Type B pancreatic cell (in vitro differentiated cells): ENCODE measurements at places on chromosomes 11 and 22.

DNA sequence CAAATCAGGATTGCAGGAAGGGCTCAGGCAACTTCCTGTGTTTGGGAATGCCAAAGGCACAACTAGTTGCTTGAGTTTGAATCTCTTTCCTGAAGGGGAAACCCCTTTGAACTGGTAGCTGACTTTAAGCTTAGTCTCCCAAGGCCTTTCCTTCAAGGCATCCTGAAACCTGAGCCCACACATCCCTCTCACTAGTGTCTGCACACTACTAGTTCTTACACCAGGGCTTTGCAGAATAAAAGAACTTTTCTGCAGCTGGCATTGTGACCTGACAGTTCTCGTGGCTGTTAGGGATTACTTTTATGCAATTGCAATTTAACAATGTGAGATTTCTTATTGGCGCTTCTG lies 95.4 kb downstream of the EXT2 start:
- DNase-seq: no peak

DNA sequence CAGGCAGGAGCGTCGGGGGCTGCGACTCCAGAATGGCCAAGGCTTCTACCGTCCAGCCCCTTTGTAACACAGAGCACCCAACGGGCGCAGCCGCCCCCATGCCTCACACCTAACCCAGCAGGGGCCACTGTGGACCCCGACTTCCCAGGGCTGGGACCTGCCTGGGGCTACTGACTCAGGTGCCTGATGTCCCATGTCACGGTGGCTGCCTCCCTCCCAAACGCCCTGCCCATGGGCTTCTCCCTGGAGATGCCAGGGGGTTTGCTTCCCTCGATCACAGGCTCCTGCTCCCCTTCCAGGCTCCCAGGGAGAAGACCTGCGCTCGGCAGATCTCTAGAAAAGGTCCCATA lies 84.0 kb downstream of the MYEOV start:
- DNase-seq: no peak

- no peak for DNase-seq
These were observed 56.2 kb downstream of the DENND5A start for GRCh38 chr11:9208726-9209501.

GRCh38 chr22:40415531-40416266 lies 45.3 kb downstream of the SGSM3 start:
- DNase-seq: no peak

DNA sequence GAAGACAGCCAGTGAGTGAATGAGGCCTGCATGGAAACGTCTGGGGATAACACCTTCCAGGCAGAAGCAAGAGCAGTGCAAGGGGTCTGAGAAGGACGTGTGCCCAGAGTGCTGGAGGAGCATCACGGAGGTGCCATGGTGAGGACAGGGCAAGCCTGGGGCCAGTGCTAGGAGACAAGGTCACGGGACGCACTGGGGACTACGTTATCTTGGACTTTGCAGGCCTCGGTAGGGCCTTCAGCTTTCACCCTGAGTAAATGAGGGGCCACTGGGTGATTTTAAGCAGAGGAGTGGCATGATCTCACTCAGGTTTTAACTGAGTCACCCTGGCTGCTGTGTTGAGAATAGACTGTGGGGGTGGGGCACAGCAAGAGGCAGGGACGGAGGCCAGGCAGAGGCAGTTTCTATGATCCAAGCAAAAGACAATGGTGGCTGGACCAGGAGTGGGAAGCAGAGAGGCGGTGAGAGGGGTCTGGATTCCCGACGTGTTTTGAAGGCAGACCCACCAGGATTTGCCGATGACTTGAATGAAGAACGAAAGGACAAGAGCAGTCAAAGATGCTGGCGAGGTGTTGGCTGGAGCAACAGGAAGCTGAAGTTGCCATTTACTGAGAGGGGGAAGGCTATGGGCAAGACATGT lies 102.7 kb upstream of the PARVA start:
- no peak for DNase-seq

DNA sequence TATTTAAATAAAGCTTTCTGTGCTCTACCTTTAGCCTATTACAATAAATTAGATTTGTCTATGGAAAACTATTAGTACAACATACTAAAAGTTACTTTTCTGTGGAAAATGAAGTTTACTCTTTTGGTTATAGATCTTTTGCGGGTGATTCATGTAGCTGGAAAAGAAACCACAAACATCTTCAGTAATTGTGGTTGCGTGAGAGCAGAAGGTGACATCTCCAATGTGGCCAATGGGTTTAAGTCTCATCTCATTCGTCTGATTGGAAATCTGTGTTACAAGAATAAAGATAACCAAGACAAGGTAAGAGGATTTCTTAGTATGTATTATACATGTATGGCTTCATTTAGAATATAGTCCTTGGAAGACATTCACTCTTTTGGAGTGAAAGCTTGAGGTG lies 68.6 kb downstream of the ATXN10 start:
- DNase-seq: no peak

GRCh38 chr22:23549198-23549595 lies 30.9 kb downstream of the IGLL1 start:
- no peak for DNase-seq

DNA sequence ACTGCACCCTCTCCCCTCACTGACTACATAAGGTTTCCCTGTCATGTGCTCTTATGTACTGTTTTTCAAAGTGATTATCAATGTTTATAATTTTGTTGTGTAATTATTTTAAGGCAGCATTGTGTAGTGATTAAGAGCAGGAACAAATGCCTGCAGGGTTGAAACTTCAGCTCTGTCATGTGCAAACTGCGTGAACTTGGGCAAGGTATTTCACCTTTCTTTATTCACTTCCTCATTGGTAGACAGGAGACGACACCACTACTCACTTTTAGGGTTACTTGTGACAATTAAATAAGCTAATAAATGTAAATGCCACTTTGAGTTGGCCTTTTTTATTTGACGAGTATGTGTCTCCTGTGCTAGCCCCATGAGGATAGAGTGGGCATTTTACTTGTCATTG lies 86.5 kb upstream of the E2F8 start:
- no peak for DNase-seq

GRCh38 chr22:48805516-48805915 lies 1022.2 kb downstream of the BRD1 start:
- DNase-seq: no peak

DNA sequence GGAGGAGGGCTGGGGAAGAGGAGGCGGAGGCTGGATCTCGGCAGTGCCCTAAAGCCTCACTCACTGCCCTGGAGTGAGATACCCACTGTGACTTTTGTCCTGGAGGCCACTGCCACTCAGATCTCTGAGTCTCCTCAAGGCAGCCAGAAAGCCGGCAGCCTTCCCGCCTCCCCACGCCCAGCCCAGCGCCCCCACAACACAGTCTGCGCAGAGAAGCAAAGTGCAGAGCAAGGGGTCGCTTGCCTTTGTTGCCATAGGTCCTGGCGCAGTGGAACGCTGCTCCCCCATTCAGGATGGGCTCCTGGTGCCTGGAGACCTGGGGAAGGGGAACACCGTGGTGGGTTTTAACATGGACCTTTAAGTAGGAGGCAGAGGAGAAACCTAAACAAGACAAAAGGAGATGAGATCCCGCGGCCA lies 17.6 kb downstream of the PATZ1 start:
- DNase-seq: no peak

DNA sequence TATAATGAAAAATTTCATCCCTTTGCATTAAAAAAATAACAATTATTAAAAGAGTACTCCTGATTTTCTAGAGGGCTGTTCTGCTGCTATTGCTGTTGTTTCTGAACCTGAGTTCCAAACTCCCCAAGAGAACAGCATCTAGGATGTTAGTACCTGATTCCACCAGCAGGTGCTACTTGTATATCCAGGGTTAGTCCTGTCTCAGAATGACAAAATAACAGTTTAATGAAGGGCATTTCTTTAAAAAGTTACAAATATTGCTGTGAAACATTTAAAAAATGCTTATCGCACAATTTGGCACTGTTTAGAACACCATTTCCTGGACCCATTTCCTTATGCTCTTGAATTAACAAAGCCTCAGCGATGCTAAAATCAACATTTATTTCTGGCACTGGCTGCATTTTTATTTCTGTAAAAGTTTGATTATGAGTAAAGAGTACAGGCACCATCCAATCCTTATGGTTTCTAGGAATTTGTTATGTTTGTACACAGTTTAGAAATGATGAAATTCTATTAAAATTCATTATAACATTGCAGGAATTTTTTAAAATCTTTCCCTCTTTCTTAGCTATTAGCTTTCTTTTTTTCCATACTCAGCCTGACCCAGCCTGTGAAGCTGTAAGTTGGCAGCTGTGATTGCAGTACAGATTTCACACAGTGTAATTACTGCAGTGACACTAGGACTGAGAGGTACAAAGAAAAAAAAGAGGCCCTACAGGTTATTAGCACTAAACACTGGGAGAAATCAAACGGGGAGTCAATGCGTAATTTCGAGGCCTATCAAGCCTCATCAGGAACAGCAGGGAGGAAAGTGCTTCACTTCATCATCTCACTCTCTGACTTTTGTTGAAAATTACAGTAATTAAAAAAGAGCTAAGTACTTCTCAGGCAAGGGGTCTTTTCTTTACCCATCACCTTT lies 208.8 kb downstream of the DCDC1 start:
- no peak for DNase-seq

DNA sequence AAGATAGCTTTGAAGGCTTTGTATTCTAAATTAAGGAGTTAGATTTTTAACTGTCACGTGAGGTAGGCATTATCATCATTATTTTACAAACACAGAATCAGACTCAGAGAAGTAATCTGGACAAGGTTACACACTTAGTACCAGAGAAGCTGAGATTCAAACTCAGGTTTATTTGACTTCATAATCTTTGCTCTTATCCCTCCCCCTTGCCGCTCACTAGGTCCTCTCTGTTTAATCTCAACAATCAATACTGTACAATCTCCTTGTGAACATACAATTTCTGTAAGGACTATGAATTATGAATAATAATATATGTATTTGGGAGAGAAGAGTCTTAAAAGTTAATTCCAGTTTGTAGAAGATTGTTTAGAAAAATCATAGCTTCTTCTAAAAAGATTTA lies 5.2 kb upstream of the DNAJB7 start:
- no peak for DNase-seq

GRCh38 chr11:76560219-76560618 lies 110.3 kb downstream of the LRRC32 start:
- DNase-seq: no peak

DNA sequence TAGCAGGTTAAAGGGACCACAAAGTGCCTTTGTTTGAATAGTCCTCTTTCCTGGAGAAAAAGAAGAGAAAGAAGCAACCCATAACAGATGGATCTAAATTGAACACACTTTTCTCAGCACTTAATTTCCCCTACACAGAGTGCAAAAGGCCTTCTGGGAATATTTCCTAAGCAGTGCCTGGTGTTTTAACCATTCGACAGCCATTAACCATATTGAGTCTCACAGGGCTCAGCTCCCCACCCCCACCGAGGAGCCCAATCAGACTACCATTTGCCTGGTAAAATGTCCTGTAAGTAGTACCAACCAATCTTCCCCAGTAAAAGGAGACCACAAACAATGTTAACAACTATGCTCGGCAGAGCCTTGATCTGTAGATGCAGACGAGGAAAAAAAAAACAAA lies 40.7 kb upstream of the SLC6A5 start:
- DNase-seq: no peak

DNA sequence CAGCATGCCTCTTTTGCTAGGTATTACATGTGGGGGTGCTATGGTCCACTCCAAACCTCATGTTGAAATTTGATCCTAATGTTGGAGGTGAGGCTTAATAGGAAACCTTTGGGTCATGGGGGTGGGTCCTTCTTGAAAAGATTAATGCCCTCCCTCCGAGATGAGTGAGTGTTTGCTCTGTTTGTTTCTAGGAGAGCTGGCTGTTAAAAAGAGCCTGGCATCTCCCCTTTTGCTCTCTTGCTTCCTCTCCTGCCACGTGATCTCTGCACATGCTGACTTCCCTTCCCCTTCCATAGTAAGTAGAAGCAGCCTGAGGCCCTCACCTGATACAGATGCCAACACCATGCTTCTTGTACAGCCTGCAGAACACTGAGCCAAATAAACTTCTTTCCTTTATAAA lies 104.5 kb downstream of the FAT3 start:
- DNase-seq: no peak

DNA sequence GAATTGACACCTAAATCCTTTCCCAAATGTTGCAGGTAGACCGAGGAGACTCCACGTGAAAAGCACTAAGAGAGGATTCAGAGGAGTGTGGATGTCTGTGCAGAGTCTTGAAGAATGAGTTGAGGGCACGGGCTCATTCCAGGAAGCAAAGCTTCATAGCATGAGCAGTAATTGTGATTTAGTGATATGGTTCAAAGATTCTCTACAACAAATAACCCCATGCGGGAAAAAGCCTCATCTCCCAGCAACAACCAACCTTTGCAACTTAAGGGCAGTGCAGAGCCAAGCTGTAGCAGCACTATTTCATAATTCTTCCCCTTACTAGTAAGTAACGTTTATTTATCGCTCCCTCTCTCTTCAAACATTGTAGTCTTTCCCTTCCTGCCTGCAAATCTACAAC lies 87.5 kb upstream of the CLMP start:
- no peak for DNase-seq

- no peak for DNase-seq
These were observed at the start of gene MYO7A for GRCh38 chr11:77127920-77128691. TSS of gene MYO7A (plus strand) at chr11:77128246. CDS start at chr11:77130635, 2,389 bp downstream.

- DNase-seq: no peak
These were observed 93.7 kb downstream of the ZBTB16 start for GRCh38 chr11:114153224-114153623.

GRCh38 chr11:74870485-74870884 lies 78.4 kb downstream of the XRRA1 start:
- DNase-seq: no peak

- no peak for DNase-seq
These were observed 247.0 kb upstream of the NARS2 start for GRCh38 chr11:78821371-78822306.

DNA sequence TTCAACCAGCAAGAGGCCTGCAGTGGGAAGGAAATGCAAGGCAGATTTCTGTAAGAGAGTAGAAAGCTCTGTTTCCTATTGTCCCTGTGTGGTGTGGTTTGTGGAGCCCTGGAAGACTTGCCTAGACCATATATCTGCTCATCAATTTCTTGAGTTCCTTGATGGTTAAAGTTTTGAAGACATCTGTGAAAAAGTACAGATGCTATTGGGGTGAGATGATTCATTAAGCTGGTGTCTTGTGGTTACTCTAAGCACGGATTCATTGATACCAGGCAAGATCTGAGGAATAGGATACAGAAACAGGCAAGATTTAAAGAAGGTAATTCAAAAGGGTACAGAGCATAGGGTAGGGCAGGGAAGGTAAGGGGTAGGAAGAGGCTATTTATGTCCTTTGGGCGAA lies 275.8 kb upstream of the SESN3 start:
- DNase-seq: no peak

GRCh38 chr22:18095101-18095805 lies 15.4 kb upstream of the TUBA8 start:
- no peak for DNase-seq

- no peak for DNase-seq
These were observed 4.4 kb downstream of the TRMU start for GRCh38 chr22:46339956-46340355.

DNA sequence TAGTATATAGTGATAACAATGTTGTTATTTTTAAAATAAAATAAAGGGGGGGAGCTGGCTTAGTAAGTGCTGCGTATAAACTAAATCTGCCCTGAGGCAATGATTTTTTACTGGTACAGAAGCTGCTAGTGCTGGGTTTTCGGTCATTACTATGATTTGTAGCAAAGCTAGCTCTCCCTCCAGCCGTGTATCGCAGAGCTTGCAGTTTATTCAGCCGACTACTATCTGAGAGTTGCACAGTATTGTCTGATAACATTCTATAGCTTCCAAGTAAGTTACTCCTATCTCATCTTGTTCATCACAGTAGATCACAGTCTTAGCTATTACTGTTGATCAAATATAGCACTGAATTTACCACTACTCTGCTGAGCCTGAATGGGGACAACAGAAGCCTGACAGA lies 805.5 kb upstream of the ARHGAP42 start:
- no peak for DNase-seq
